ELF-1 (cell line): ENCODE measurements at places on chromosomes 12 and 14.

DNA sequence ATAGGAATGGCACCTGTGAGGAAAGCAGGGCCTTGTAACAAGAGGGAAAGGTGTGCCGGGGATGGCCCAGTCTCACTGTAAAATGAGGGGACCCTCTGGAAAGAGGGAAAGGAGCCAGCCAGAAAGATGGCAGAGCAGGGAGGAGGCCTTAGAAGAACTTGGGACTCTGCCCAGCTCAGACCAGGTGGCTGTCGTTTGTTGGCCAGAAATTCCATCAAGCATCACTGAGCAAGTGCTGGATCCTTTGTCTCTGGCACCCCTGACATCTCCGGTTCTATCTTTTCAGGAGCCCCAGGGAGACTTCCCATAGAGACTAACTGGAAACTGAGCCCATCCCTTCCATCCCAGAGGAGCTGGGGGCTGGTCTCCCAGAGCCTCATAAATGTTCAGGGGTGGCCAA lies 43.3 kb downstream of the DEGS2 start:
- DNase-seq, result no peak

DNA sequence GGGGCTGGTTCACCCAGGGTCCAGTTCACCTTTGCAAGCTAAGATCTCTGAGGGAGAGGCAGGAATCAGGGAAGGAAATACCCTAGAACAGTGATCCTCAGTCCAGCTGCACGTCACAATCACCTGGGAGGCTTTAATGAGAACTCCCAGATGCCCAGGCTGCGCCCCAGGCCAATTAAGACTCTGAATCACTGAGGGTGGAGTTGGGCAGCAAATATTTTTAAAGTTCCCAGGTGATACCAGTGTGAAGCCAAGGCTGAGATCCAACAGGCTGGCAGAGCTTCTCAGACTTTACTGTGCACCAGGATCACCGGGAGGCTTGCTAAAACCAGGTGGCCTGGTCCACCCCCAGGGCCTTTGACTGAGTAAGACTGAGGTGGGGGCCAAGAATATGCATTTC lies 23.8 kb downstream of the MYL2 start:
- DNase-seq, result no peak

- DNase-seq, result no peak
Measured at GRCh38 chr12:53222806-53223261, 9.2 kb downstream of the RARG start.

GRCh38 chr12:132582058-132582420 lies 28.3 kb downstream of the LRCOL1 start:
- DNase-seq, result no peak

DNA sequence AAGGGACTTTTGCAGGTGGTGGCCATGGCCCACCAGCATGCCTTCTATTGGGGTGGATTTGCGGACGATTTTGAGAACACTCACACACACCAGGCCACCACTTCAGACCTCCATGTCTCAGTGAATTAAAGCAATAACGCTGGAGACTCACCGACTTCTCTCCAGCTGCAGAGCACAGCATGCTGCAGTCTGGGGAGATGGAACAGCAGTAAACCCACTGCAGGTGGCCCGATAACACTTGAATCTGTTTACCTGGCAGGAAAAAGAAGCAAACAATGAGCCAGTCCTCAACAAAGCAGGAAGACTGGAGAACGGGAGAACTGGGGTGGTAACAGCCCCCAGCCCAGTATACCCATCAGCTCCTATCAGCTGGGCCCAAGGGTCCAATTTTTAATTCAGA lies 21.6 kb downstream of the RFC5 start:
- no peak for DNase-seq

DNA sequence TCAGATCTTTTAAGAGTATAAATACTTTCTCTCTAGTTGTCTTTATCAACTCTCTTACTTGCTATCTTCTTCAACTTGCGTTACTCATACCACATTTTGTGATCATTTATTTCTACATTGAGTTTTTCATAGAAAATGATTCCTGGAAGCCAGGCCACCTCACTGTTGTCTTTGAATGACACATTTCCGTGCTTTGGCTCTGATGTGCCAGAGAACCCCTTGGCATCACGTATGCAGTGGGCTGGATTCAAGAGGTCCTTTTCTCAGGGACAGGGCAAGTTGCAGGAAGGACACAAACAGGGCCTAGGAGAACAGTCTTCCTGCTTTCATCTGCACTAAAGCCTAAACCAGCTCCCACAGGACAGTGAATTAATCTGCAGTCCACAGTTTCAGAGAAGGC lies 70.3 kb upstream of the PYGL start:
- DNase-seq, result no peak

- DNase-seq, result peak; percentile 5
Measured at GRCh38 chr12:17301544-17301943, 695.6 kb upstream of the LMO3 start.

GRCh38 chr12:105736498-105736897 lies 402.3 kb downstream of the NUAK1 start:
- DNase-seq, result peak; percentile 30
